ENCODE measurements at places on chromosomes 1 and 21.
A peak's percentile ranks its signal among the peaks of the same experiment; 100 is the strongest.

DNA sequence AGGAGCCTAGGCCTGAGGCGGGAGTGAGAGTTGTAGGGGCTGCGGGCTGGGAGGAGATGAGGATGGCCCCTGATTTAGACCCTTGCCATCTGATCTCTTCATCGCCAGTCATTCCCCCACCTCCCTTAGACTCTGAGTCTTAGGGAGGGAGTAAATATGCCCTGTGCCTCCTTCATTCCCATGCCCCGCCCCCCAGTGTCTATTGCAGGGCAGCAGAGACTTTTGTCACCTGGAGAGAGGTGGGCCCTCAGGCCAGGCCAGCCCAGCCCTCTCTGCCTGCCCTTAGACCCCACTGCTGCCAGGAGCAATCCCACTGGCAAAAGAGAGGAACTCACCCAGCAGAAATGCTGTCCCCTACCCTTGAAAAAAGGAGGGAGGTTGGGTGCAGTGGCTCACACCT, 3.2 kb upstream of the MFAP2 start:
- DNase-seq: no peak

GRCh38 chr1:77661696-77662095, 20.8 kb downstream of the ZZZ3 start:
- DNase-seq: no peak

DNA sequence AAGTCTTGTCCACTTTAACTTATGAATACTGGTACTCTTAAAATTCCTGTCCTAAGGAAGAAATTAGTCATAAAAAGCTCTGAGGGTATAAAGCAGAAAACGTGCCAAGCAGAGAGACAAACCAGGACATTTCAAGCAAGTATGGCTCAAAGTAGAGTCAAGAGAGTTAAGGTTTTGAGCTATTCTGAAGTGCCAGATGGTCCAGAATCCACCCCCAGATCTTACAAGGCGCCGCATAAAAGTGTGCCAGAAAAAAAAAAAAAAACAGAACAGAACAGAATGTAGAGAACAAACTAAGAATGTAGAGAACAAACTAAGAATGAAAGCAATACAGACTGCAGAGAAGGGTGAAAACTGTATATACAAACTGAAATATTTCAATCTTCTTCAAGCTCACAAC, 12.5 kb downstream of the EPS15 start:
- DNase-seq: peak; percentile 34

DNA sequence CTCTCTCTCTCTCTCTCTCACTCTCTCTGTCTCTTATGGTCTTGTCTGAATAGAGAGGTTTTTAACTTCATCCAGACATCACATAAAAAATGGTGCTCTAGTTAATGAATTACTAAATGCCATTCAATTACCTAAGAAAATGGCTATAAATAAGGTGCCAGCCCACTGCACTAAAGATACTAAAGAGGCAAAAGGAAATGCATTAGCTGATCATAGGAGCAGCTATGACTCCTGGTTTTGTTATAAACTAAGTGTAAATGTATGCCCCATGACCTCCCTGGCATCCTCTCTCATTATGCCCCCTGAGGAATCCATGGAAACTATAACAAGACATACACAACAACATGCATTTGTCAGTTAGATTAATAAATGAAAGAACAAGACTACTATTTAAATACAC, 57.5 kb upstream of the PDC start:
- DNase-seq: no peak

- DNase-seq: no peak
These were observed 17.7 kb upstream of the PTPRC start for GRCh38 chr1:198620951-198621824.

GRCh38 chr1:98842241-98842640, 162.4 kb downstream of the PLPPR5 start:
- no peak for DNase-seq

Data from retinal pigment epithelial cell (primary cell).